Immature natural killer cell (primary cell): ENCODE measurements at places on chromosomes 11 and 22.
A peak's percentile ranks its signal among the peaks of the same experiment; 100 is the strongest.

DNA sequence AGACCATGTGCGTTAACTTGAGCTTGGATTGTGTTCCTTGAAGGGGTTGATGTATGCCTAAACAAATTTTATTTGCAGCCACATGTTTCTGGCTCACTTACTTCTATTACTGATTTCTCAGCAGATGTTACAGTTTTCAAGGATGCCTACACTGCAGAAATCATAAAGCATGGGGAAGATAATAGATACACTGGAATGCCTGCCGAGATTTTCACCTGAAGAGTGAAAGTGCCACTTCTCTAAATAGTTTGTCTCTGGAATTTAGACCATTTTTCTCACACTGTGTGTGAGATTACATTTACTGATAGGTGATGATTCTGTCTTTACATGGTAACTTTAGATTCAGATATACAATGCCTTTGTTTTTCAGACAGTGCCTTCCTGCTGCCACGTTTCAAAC lies 81.6 kb downstream of the SIK2 start:
- H3K4me1 ChIP-seq, result no peaks in the 10 kb centered on the region
- no peak overlapping the region for H3K4me3 ChIP-seq
- no peak overlapping the region for H3K27ac ChIP-seq
- no peak for DNase-seq
- H3K36me3 ChIP-seq, result peaks cover 20% of the 10 kb centered on the region
- H3K27me3 ChIP-seq, result no peaks in the 10 kb centered on the region

- H3K27me3 ChIP-seq, result peaks cover 5% of the 10 kb centered on the region
- H3K4me3 ChIP-seq, result no peak overlapping the region
- peaks cover 46% of the 10 kb centered on the region for H3K4me1 ChIP-seq
- DNase-seq, result no peak
- peaks cover 12% of the 10 kb centered on the region for H3K36me3 ChIP-seq
- H3K27ac ChIP-seq, result no peak overlapping the region
Measured at GRCh38 chr11:64755681-64756361, 4.0 kb downstream of the PYGM start.

DNA sequence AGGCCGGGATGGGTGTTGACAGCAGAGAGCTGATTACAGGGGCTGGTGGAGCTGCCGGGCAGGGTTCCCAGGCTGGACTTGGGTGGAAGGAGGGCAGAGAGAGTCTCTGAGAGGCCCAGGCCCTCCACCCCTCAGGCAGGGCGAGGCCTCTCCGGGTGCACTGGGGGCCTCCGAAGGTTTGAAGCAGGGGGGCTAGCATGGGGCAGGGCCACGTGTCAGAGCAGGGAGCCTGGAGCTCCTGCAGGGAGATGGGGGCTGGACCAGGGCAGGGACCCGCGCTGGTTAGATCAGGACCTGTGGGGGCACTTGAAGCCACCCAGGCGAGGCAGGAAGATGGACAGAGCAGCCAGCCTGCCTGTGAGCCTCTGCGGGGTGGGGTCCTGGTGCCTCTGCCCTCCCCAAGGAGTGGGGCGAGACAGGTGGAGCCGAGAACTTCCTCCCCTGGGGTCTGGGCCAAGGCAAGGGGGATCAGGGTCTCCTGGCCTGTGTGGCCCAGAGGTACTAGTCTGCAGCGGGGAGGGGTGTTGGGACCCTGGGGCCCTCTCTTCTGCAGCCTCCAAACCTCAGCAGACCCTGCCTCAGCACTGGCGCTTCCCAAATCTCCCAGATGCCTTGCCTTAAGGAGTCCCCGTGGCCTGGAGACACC lies 911 bp downstream of the PANX2 start:
- H3K27ac ChIP-seq, result no peak overlapping the region
- H3K4me1 ChIP-seq, result no peaks in the 10 kb centered on the region
- H3K27me3 ChIP-seq, result peaks cover 16% of the 10 kb centered on the region
- no peaks in the 10 kb centered on the region for H3K36me3 ChIP-seq

- H3K36me3 ChIP-seq, result peaks cover 9% of the 10 kb centered on the region
- H3K4me1 ChIP-seq, result peaks cover 41% of the 10 kb centered on the region
- H3K27ac ChIP-seq, result no peak overlapping the region
- peaks cover 4% of the 10 kb centered on the region for H3K27me3 ChIP-seq
- no peak overlapping the region for H3K4me3 ChIP-seq
Measured at GRCh38 chr22:44482776-44483175, 15.3 kb downstream of the RTL6 start.

DNA sequence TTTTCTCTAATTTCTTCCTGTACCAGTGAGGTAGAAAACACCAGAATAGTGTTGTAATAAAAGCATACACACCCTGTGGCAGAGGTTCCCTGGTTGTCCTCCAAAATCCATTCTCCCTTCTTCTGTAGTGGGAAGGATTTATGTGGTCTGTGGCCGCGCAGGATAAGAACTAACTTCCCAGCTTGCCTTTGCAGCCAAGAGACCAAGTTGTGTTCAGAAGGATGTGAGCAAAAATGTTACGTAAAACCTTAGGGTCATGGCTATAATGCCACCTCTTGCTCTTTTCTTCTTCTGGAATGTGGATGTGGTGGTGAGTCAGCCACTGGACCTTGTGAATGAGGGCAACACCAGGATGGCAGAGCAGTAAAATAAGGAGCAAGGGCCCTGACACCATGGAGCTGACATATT lies 28.4 kb downstream of the CCDC90B start:
- no peaks in the 10 kb centered on the region for H3K27me3 ChIP-seq
- H3K36me3 ChIP-seq, result peaks cover 18% of the 10 kb centered on the region
- no peak overlapping the region for H3K27ac ChIP-seq
- DNase-seq, result no peak
- H3K4me3 ChIP-seq, result no peak overlapping the region

DNA sequence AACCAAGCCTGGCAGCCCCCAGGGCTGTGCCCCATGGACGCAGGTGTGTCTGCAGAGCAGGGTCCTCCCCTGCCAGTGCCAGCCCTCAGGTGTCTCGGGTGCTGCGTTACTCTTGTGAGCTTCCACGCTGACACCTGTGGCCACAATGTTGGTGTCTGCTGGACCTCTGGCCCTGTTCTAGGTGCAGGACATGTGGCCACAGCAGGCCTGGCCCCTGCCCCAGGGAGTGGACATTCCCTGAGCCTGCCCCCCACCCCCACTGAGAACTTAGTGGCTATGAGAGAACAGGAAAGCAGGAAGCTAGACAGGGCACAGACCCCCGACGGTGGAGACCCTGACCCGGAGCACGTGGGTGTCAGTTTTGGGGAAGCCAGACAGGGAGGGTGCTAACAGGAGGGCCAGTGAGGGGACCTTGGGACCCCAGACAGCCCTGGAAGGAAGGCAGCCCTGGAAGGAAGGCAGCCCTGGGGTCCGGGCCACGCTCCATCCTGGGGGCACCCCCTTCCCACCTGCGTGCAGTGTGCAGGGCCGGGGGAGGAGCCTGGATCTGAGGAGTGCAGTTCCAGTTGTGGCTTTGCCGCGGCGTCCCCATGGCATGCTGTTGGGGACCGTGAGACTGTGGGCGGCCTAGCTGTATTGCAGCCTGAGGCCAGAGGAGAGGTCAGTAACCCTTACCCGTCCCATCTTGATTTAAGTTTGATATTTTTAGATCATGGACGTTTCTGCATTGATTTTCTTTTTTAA lies 43.9 kb upstream of the PPARA start:
- no peaks in the 10 kb centered on the region for H3K36me3 ChIP-seq
- no peaks in the 10 kb centered on the region for H3K27me3 ChIP-seq
- H3K4me1 ChIP-seq, result no peaks in the 10 kb centered on the region
- H3K27ac ChIP-seq, result no peak overlapping the region

- DNase-seq, result peak; percentile 18
- H3K27me3 ChIP-seq, result no peaks in the 10 kb centered on the region
Measured at GRCh38 chr11:68090706-68091105, 30.5 kb downstream of the CHKA start.

DNA sequence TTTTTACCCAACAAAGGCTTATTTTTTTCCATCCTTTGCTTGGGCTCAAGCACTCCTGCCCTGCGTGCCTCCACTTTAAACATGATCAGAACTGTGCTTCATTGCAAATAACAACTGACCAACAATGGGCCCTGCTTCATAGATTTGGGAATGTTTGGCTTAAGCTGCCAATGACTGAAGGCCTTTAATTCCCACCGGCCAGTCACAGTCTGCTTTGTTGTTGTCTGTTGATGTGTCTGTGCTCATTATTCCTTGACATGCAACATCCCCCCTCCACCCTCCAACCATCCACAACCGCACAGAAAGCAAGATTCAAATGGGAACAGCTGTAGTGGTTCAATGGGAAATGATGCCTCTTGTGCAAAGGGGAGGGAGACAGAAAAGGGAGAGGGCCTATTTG lies 23.0 kb downstream of the PAX6 start:
- H3K4me3 ChIP-seq, result no peak overlapping the region
- no peak for DNase-seq
- H3K27me3 ChIP-seq, result peaks cover 2% of the 10 kb centered on the region
- no peaks in the 10 kb centered on the region for H3K4me1 ChIP-seq

DNA sequence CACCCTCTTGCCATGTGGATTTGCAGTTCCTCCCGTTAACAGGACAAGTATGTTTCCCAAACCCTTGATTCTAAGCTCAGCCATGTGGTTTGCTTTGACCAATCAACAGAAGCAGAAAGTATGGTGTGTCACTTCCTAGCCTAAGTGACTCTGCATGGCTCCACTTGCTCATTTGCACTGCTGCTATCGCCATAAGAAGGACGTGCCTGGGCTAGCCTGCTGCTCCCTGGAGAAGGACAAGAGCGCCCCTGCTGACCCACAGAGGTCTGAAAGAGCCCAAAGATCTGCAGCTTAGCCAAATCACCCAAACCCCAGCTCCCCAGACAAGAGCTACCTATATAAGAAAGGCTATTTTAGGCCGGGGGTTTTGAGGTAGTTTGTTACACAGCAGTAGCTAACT lies 18.0 kb downstream of the TBRG1 start:
- DNase-seq, result no peak
- H3K36me3 ChIP-seq, result peaks cover 6% of the 10 kb centered on the region
- H3K27me3 ChIP-seq, result peaks cover 2% of the 10 kb centered on the region
- no peak overlapping the region for H3K27ac ChIP-seq
- H3K4me1 ChIP-seq, result no peaks in the 10 kb centered on the region

DNA sequence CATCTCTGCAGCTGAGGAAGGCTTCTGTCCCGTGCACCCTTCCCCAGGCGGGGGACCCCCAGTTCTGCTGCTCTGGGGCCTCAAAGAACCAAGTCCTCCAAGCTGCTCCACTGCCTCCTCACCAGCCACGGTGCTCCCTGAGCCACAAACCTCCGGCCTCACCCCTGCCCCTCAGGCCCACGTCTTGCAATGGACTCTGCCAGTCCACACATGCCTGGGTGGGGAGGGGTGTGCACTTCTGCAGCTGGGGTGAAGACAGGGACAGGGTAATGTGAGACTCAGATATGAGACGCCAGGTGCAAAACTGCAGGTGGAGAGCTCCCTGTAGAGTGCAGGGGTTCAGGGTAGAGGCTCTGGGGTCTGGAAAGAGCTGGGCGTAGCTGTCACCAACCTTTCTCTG lies 3.2 kb upstream of the PTDSS2 start:
- H3K36me3 ChIP-seq, result no peaks in the 10 kb centered on the region
- no peak for DNase-seq
- H3K27ac ChIP-seq, result no peak overlapping the region
- peak overlapping the region; percentile 47 for H3K4me3 ChIP-seq
- H3K4me1 ChIP-seq, result peaks cover 24% of the 10 kb centered on the region

GRCh38 chr22:46791201-46791731 lies 28.8 kb downstream of the TBC1D22A start:
- H3K4me1 ChIP-seq, result peaks cover 58% of the 10 kb centered on the region
- no peaks in the 10 kb centered on the region for H3K36me3 ChIP-seq
- peak overlapping the region; percentile 100 for H3K27ac ChIP-seq
- peak overlapping the region; percentile 85 for H3K4me3 ChIP-seq

GRCh38 chr11:66858186-66858938 lies 1.5 kb downstream of the LRFN4 start:
- H3K27me3 ChIP-seq, result no peaks in the 10 kb centered on the region
- H3K27ac ChIP-seq, result no peak overlapping the region
- no peak for DNase-seq
- no peaks in the 10 kb centered on the region for H3K36me3 ChIP-seq

DNA sequence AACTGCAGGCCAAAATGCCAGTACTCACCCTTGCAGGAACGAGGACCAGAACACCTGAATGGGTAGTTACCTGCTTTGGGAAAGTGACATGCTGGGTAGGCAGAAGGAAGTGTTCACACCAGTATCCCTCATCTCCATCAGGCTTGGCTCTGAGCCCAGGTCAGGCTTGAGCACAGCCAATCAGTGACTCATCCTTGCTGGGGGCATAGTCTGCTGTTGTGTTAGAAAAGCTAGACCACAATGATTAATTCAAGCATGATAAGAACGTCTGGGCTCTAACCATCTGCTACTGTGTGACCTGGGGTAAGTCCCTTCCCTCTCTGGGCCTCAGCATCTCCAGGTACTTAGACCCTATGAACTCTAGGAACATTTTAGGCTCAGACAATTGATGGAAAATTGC lies 450.4 kb downstream of the MIAT start:
- H3K4me1 ChIP-seq, result no peaks in the 10 kb centered on the region
- no peaks in the 10 kb centered on the region for H3K36me3 ChIP-seq
- peaks cover 4% of the 10 kb centered on the region for H3K27me3 ChIP-seq

DNA sequence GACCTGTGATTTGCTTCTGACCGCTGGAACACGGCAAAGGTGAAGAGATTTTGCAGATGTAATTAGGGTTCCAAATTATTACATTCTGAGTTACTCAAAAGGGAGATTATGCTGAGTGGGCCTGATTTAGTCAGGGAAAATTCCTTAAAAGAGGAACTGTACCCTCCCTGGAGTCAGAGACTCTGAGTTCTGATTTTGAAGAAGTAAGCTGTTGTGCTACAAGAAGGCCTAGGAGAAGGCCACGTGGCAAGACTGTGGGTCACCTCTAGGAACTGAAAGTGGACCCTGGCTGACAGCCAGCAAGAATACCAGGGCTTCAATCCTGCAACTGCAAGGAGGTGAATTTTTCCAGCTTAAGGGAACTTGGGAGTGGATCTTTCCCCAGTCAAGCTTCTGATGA lies 45.3 kb downstream of the CHRDL2 start:
- peaks cover 4% of the 10 kb centered on the region for H3K36me3 ChIP-seq
- peaks cover 3% of the 10 kb centered on the region for H3K27me3 ChIP-seq
- no peak overlapping the region for H3K4me3 ChIP-seq
- H3K27ac ChIP-seq, result no peak overlapping the region
- H3K4me1 ChIP-seq, result peaks cover 3% of the 10 kb centered on the region

- H3K4me3 ChIP-seq, result no peak overlapping the region
- no peak overlapping the region for H3K27ac ChIP-seq
- peaks cover 8% of the 10 kb centered on the region for H3K27me3 ChIP-seq
- no peak for DNase-seq
- no peaks in the 10 kb centered on the region for H3K36me3 ChIP-seq
Measured at GRCh38 chr11:31913985-31914384, 102.9 kb upstream of the PAX6 start.

GRCh38 chr11:61659413-61660196 lies 20.6 kb upstream of the DAGLA start:
- no peak overlapping the region for H3K4me3 ChIP-seq
- DNase-seq, result no peak
- H3K36me3 ChIP-seq, result no peaks in the 10 kb centered on the region
- peaks cover 6% of the 10 kb centered on the region for H3K27me3 ChIP-seq

DNA sequence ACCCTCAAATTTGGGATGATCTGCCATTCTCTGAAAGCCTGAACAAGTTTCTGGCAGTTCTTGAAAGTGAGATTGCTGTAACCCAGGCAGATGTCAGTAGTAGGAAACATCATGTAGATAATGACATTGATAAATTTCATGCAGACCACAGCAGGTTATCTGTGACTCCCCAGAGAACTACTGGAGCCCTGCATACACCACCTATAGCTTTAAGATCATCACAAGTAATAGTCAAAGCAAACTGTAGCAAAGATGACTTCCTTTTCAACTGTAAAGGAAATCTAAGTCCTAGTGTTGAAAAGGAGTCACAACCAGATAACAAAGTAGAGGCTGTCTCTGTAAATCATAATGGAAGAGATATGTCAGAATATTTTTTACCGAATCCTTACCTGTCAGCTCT lies 31.0 kb downstream of the DDIAS start:
- no peaks in the 10 kb centered on the region for H3K27me3 ChIP-seq
- peaks cover 12% of the 10 kb centered on the region for H3K4me1 ChIP-seq
- no peak overlapping the region for H3K4me3 ChIP-seq
- DNase-seq, result no peak
